Lower lobe of right lung (tissue), 2 donors: ENCODE measurements at places on chromosomes 12 and 14.

DNA sequence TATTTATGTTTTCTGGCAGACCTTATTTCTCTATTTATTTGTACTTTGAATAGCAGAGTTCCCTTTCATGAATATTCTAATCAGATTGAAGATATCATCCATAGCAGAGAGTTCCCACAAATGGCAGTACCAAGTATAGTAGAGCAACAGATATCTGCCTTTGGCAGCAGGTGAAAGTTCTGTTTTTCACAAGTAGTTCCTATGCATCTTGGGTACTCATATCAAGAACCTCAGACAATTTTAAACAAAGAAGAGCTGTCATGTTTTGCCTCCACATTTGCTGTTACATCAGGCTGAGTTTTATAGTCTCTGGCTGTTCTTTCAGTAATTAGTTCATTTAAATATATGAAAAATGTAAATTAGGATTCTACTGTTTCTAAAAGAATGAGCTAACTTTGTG is 252.0 kb downstream of the KCNC2 start:
- DNase-seq, result no peak

DNA sequence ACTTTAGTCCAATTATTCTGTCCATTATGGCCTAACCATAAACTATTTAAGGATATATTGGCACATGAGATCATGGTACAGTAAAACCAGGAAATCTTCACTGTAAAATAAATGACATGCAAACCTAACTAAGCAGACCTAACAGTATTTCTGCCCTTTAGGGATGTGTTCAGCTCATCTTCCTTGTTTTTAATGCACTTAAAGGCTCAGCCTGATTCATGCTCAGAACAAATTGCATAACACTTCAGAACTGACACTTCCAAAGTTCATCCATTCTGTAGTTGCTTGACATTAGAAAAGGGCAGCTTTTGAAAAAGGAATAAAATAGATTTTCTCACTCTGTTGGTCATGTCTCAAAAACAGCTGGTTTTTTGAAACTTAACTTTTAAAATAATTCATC is 708.5 kb downstream of the C12orf50 start:
- no peak for DNase-seq

DNA sequence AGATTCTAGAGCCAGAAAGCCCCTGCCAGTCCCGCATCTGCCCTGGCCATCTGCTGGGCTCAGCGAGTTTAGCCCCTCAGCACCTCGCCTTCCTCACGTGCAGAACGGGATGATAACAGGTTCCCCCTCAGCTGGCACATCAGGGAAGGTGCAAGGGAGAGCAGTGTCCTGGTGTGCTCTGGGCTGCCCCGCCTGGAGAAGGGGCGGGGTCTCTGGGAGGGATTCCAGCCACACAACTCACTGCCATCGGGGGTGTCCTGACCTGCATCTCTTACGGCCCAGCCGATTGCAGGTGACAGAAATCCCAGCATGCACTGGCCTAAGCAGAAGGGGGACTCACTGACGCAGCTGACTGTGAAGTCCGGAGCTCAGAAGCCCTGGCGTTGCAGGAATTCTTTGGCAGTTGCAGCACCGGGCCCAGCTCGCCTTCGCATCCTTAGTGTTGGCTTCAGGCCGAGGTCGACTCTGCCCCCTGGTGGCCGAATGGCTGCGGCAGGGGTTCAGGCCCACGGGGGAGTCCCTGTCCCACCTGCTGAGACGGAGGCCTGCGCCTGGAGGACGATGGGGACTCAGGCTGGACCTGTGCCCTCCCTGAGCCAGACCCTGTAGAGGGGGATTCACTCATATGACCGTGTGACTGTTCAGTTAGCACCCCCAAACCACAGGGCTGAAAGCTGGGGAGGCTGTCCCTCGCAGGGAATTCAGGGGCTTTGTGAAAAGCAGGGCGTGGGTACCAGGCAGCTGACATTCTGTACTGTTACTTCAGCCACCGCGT is 178.6 kb downstream of the ADGRD1 start:
- peak; percentile 69 for DNase-seq

- no peak for DNase-seq
Measured at GRCh38 chr14:64074961-64075612, 219.1 kb downstream of the ESR2 start.
